ENCODE measurements at places on chromosomes 7 and 10.

DNA sequence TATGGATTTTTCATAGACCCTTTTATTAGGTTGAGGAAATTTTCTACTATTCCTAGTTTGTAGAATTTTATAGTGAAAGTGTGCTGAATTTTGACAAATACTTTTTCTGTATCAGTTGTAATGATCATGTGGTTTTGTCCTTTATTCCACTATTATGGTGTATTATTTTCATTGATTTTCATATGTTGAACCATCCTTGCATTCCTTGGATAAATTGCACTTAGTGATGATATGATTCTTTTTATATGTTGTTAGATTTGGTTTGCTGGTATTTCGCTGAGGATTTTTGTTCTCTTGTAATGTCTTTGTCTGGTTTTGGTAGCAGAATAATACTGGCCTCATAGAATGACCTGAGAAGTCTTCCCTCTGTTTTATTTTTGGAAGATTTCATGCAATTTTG lies 140.6 kb upstream of the CDK6 start:
- no peak overlapping the region for H3K27ac ChIP-seq
- DNase-seq: no peak
- H3K27me3 ChIP-seq: no peaks in the 10 kb centered on the region
- no peak overlapping the region for H3K4me3 ChIP-seq
- H3K36me3 ChIP-seq: peaks cover 16% of the 10 kb centered on the region

- no peaks in the 10 kb centered on the region for H3K27me3 ChIP-seq
- no peak overlapping the region for H3K4me3 ChIP-seq
- DNase-seq: no peak
- no peaks in the 10 kb centered on the region for H3K36me3 ChIP-seq
Observed at GRCh38 chr10:88076027-88076880, 212.8 kb downstream of the PTEN start.

- no peaks in the 10 kb centered on the region for H3K4me1 ChIP-seq
- no peak overlapping the region for H3K27ac ChIP-seq
Observed at GRCh38 chr7:21345361-21345760, 82.5 kb upstream of the SP4 start.

DNA sequence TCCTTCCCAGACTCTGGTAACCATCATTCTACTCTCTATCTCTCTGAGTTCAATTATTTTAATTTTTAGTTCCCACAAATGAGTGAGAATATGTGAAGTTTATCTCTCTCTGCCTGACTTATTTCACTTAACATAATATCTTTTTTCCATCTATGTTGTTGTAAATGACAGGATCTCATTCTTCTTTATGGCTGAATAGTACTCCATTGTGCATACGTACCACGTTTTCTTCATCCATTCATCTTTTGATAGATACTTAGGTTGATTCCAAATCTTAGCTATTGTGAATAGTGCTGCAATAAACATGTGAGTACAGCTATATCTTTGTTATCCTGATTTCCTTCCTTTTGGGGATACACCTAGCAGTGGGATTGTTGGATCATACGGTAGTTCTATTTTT lies 23.9 kb downstream of the RPA3 start:
- peaks cover 6% of the 10 kb centered on the region for H3K36me3 ChIP-seq
- no peak overlapping the region for H3K4me3 ChIP-seq
- no peak overlapping the region for H3K27ac ChIP-seq
- DNase-seq: no peak
- H3K4me1 ChIP-seq: peaks cover 14% of the 10 kb centered on the region
- no peaks in the 10 kb centered on the region for H3K27me3 ChIP-seq

- no peak overlapping the region for H3K4me3 ChIP-seq
- H3K4me1 ChIP-seq: peaks cover 7% of the 10 kb centered on the region
- H3K27me3 ChIP-seq: no peaks in the 10 kb centered on the region
- DNase-seq: no peak
Observed at GRCh38 chr7:159006610-159007130, 138.0 kb downstream of the VIPR2 start.

DNA sequence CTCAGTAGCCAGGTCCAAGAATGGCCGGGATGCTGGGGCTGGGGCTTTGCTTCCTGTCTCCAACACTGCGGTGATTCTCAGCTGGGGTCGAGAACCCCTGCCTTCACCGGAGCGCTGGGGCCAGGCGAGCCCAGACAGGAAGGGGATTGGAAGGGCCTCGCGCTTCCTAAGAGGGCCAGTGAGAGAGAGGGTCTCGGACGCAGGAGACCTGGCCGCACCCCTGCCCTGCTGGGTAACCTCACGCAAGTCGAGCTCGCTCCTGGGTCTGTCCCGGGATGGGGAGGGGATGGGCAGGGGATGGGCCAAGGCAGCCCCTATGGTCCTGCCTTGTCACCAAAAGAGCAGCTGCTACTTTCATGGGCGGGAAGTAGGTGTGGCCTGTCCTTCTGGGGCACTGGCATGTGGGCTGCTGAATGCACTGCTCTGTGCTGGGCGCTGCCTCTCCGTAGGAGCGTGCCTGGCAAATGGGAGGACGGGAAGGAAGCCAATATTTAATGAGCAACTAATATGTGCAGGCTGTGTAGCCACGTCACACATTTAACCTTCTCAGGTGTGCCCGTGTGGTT lies 20.0 kb downstream of the KCNK18 start:
- H3K4me1 ChIP-seq: no peaks in the 10 kb centered on the region
- no peak overlapping the region for H3K27ac ChIP-seq
- H3K27me3 ChIP-seq: peaks cover 85% of the 10 kb centered on the region

GRCh38 chr7:154931906-154932305 lies 71.0 kb downstream of the PAXIP1 start:
- H3K4me3 ChIP-seq: no peak overlapping the region
- DNase-seq: no peak
- H3K27ac ChIP-seq: no peak overlapping the region
- peaks cover 2% of the 10 kb centered on the region for H3K27me3 ChIP-seq

DNA sequence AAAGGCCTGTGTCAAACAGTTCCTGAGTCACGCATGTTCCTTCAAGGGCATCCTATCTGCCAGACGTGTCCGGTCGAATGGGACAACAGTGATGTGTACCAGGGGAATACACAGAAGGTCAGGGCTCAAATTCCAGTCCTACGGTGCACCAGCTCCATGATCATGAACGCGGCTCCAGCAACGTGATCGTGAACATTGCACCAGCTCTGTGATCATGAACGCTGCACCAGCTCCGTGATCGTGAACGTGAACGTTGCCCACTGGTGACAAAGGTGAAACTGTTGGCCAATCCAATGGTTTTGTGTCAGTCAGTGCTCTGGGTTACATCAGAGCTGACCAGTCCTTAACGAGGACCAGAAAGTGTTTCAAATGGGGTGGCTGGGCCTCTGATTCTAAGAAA lies 4.3 kb upstream of the PTPRN2 start:
- no peak for DNase-seq
- H3K27ac ChIP-seq: no peak overlapping the region
- H3K36me3 ChIP-seq: no peaks in the 10 kb centered on the region
- H3K4me1 ChIP-seq: no peaks in the 10 kb centered on the region
- peaks cover 24% of the 10 kb centered on the region for H3K27me3 ChIP-seq
- no peak overlapping the region for H3K4me3 ChIP-seq

GRCh38 chr7:42878303-42878702 lies 33.6 kb downstream of the C7orf25 start:
- no peaks in the 10 kb centered on the region for H3K4me1 ChIP-seq
- H3K27ac ChIP-seq: no peak overlapping the region
- H3K4me3 ChIP-seq: no peak overlapping the region
- H3K36me3 ChIP-seq: no peaks in the 10 kb centered on the region

DNA sequence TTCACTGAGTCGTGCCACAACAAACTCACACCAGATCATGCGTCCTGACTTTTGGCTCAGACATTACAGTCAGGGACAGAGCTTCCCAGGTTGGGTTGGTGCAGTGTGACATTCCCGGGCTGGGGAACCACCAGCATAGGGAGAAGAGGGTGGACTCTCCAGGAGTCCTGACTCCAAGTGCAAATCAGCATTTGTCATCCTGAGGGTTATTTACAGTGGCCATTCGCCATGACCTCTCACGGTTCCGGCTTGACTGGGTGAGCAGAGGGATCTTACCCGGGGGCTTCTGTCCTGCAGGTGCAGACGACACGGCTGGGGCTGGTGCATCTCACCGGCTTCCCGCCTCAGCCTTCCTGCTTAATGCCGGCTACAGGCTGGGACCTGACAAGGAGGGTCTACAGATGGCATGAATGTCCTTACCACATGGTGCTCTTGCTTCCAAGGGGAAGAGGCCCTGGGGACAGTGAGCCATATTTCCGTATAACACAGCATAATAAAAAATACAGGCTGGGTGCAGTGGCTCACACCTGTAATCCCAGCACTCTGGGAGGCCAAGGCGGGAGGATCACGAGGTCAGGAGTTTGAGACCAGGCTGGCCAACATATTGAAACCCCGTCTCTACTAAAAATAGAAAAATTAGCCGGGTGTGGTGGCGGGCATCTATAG lies 12.5 kb upstream of the INTS1 start:
- DNase-seq: no peak
- H3K36me3 ChIP-seq: no peaks in the 10 kb centered on the region
- no peaks in the 10 kb centered on the region for H3K4me1 ChIP-seq
- no peak overlapping the region for H3K4me3 ChIP-seq
- H3K27me3 ChIP-seq: no peaks in the 10 kb centered on the region

DNA sequence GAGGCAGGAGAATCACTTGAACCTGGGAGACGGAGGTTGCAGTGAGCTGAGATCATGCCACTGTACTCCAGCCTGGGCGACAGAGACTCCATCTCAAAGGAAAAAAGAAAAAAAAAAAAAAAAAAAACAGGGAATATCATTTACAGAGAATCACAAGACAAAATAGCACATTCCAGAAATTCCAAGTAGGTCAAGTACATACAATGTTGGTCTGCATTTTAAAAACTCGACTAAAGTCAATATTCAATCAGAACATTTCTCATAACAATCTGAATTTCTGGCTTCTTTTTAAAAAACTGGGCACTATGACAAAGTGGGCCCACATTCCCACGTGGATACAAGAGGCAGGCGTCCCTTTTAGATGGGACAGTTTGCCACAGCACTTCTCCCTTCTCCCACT lies 12.8 kb downstream of the ZC3HAV1L start:
- H3K27me3 ChIP-seq: no peaks in the 10 kb centered on the region
- H3K36me3 ChIP-seq: no peaks in the 10 kb centered on the region
- no peak overlapping the region for H3K4me3 ChIP-seq
- peak overlapping the region; percentile 8 for H3K27ac ChIP-seq
- no peak for DNase-seq
